ENCODE measurements at places on chromosomes 3 and 15.

GRCh38 chr3:190807719-190808375 is 54.6 kb downstream of the GMNC start:
- DNase-seq = no peak

DNA sequence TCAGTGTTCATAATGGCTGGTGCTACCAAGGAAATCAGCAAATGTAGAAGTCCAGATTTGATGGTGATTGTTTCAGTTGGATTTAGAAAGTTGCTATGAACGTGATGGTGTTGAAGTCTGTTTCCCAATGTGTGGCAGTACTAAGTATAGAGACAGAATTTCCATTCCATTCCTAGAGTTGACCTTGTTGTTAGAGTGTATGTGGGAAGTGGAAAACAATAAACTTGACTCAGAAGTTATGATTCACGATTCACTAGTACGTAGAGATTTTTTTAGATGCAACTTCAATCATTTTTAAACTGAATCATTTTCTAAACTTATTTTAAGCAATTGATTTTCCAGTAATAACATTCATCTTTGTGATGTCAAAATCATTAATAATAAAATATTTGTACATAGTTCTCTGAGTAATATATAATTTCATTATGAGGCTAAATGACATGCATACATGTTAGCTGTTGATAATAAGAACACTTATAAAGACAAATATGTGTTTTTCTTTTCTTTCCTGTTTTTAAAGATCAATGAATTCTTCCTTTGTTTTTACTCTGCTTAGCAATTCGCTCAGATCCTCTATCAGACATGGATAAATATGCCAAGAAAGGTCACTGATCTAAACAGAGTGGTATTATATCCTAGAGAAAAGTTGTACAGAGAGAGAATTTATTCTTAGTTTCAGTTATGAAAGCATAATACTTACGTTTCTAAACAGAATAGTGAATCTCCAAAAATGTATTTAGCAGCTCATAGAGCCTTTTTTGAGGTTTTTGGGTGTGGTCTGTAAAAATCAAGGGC is 108.8 kb upstream of the GPR149 start:
- no peak for DNase-seq

DNA sequence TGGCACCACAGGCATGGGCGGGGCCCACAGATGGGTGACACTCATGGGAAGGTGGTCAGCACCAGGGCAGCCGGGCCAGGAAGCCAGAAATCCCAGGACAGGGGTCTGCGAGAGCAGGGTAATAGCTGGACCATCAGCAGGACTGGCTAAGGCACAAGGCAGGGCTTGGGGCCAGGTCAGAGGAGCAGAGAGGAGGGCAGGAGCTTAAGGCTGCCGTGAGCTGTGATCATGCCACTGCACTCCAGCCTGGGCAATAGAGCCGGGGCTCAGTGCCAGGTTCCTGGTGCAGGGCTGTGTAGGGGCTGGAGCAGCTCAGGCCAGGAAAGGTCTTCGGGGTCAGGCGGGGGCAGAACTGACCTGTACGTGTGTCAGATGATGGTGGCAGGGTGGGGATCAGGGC is 64.2 kb upstream of the LINGO1 start:
- DNase-seq = no peak

DNA sequence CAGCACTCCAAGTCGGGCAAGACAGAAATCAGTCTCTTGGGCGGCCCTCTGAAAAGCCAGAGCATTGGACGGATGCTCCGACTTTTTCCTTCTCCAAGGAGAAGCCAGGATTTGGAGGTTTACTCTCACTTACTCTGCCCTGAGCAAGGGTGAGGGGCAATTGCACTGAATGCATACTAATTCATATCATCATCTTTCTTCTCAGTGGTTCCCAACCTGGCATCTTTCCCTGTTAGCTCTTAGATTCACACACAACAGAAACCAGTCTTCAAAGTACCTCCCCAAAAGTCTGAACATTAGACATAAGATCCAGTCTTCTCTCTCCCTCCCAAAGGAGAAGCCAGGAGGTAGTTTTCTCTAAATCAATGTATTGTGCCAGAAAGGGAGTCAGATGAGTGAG is 219.2 kb downstream of the GREM1 start:
- DNase-seq = no peak

GRCh38 chr3:170766823-170767575 is 103.0 kb downstream of the RPL22L1 start:
- DNase-seq = no peak

GRCh38 chr3:144524531-144524930 is 552.9 kb downstream of the DIPK2A start:
- no peak for DNase-seq

DNA sequence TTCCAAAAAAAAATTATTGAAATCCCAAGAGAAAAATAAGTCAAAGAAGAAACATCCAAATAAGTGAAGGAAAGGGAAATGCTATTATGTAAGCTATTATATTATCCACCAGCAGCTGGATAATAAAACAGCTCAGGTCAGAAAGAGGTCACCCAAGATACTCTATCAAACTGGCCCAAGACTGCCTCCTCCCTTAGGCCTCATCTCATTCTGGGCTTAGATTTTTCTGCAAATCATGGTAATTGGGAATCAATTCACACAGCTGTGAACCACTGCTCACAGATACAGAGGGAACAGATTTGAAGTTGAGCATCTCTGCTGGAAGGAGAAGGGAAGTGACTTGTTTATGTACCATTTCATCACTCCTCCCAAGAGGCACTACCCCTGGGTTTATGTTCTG is 294.6 kb upstream of the DPPA4 start:
- DNase-seq = no peak

- DNase-seq = no peak
Observed at GRCh38 chr15:88447741-88448140, 19.4 kb downstream of the MRPL46 start.

DNA sequence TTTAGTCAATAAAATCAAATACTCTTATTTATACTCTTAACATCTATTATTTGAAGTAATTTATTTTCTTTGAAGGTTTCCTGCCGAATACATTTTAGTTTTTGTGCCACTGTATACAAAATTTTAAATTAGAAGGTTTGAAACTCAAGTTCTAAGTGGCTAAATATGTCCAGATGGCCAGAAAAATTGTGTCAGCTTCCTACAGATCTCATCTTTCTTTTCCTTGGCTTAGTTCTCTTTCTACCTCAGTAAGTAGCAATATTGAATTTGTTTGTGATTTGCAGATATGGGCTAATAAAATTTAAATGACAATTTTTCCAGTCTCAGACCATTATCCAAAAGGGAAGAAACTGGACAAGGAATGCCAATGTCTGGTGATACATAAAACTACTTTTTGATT is 452.1 kb downstream of the ROBO2 start:
- no peak for DNase-seq

DNA sequence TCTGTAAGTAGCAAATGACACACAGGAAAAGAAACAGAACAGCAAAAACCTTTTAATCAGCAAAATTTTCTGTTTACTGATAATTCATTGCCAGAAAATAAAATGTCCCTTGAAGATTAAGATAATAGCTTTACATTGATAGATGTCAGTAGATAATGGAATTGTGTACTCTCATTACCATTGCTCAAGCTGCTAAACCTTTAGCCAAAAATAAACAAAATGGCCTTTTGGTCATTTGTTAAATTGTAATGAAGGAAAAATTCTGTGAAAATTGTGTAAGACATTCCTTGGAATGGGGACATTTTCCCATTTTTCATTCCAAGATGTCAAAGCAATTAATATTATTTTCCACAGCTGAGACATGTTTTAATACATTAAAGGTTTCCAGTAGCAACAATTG is 189.8 kb downstream of the PLOD2 start:
- no peak for DNase-seq

- DNase-seq = no peak
Observed at GRCh38 chr3:13501958-13502790, 22.1 kb downstream of the HDAC11 start.

DNA sequence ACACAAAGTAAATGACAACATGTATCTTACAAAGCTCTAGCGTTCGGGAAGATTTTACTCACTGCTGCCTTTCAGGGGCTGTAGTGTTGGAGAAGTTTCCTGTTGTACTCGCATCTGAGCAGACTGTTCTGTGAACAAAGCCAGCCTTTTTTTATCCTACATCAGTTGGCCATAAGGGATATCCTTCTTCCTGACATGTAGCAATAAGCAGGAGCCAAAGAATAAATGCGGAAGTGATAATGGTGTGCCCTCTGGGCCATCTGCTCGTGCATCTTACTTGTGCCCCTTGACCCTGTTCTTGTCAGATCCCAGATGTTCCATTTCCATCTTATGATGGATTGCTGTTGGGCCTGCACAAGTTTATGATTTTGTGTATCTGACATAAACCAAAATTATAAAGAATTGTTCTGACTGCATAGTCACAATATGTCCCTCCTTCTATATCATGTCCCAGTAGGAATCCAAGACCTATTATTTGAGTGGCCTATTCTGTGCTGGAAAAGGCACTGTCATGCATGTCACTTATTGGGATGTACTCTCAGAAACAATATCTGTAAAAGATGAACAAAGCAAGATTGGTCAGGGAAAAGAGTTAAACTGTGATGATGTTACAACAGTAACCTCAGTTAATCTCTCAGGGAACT is 631.3 kb downstream of the NSUN3 start:
- no peak for DNase-seq

GRCh38 chr15:25175033-25175788 is 220.4 kb downstream of the SNRPN start:
- no peak for DNase-seq

- no peak for DNase-seq
Observed at GRCh38 chr3:186220911-186221645, 112.2 kb upstream of the ETV5 start.

DNA sequence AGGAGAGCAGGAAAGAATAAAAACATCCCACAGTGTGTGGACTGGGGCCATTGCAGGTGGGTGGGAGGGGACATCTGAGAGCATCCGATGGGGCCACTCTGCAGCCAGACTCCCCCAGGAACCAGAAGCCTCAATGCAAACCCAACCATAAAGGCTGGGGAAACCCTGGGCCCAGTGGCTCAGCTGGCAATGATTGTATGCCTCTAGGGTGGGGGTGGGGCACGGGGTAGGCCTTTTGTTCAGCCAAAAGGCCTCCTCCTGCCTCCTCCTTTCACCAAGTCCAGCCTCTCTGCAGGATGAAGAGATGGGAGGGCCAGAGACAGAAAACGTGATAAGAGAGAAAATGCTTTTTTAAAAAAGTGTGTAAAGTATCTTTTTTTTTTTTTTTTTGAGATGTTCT is 45.5 kb upstream of the HERC1 start:
- no peak for DNase-seq

- DNase-seq = no peak
Observed at GRCh38 chr3:10198761-10199649, 34.3 kb downstream of the IRAK2 start.

GRCh38 chr3:19070325-19070724 is 78.0 kb upstream of the KCNH8 start:
- no peak for DNase-seq

DNA sequence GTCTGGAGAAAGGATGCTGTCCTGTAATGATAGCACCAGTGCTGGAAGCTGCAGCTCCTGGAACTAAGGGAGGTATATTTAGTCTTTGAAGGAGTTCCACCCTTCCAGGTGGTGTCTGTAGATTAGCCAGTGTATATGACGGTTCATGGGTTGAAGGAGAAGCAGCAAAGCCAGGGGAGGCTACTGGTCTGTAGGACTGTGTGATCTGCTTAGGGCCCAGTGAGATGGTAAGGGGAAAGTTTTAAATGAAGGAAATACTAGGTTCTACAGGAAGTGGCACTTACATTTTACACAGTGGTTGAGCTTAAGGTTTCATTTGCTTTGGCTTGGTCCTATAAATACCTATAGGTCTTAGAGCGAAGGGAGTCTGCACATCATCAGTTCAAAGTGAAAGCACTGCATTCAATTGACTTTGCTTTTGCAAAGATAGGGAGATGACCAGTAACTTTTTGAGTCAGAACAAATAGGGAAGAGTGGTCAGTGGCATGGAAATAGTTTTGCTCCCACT is 5.6 kb downstream of the SLC25A38 start:
- no peak for DNase-seq

DNA sequence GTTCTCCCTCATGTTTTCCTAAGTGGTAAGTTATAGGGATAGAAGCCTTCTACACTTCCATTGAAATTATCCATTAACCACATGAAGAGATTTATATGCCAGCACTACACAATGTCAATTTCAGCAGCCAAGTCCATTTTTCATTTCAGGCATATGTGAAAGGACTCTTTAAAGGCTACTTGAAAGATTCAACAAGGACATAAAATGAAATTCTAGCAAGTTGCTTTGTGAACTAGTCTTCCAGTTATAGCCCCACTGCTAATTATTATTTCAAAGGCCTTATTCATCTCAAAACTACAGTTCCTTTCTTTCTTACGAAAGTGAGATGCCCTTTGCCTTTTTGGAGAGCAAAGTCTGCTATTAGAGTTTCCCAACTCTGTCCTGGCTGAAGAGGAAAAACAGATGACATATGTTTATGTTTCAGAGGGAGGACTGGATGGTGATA is 66.0 kb upstream of the SLC2A2 start:
- DNase-seq = no peak

DNA sequence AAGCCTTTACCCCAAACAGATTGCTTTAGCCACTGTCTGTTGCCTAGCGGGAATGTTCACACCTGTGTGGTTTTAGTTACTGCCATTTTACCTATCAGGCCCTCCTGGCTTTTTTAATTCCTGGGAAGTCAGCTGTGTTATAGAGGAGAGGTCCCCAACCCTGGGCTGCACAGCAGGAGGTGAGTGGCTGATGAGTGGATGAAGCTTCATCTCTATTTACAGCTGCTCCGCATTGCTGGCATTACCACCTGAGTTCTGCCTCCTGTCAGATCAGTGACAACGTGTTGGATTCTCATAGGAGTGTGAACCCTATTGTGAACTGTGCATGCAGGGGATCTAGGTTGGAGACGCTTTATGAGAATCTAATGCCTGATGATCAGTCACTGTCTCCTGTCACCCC is 127.0 kb downstream of the MBNL1 start:
- no peak for DNase-seq

DNA sequence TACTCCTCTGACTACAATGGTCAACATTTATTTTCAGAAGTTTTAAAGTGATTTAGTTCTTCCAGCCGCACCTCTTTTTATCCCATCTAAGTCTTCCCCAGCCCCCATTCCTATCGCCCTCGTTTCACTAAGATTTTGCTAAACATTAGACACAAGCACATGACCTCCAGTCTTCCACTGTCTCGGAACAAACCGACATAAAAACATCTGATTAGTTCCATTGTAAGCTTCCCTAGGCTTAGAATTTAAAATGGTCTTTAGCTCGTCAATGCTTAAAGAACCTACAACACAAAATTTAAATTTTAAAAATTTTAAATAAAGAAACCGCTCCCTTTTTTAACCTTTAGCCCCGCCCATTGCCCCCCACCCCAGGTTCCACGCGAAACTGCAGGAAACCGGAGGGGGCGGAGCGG is 284 bp upstream of the TSC22D2 start:
- no peak for DNase-seq

- no peak for DNase-seq
Observed at GRCh38 chr3:44436181-44436580, 41.3 kb downstream of the ZNF445 start.

DNA sequence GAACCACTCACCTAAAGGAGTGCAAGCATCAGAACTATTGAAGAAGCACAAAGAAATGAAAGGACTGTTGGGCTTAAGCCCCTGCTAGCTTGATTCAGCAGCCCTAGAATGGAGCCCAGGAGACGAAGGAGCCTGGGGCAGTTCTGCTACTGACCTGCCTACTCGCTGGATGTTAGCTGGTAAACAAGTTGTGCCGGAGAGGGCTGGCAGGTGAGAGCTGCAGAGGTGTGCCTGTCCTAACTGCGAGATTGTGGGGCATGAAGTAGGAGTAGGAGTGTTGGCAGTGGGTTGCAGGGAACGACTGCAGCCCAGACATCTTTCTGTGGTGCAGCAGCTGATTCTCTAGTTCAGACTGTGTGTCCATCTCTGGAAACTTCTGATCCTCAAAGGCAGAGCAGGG is 75.2 kb upstream of the GSK3B start:
- DNase-seq = no peak

- no peak for DNase-seq
Observed at GRCh38 chr15:50365971-50366370, 11.0 kb upstream of the GABPB1 start.
